Activated CD8-positive, alpha-beta memory T cell treated with anti-CD3 and anti-CD28 coated beads for 48 hours (primary cell): ENCODE measurements at places on chromosomes 7 and 10.

- no peak for DNase-seq
Measured at GRCh38 chr7:105365541-105366534, 22.9 kb downstream of the SRPK2 start.

- no peak for DNase-seq
Measured at GRCh38 chr10:71419002-71419540, 22.4 kb downstream of the CDH23 start.

- DNase-seq, result no peak
Measured at GRCh38 chr10:110852255-110852896, 19.4 kb upstream of the PDCD4 start.

- DNase-seq, result no peak
Measured at GRCh38 chr10:6427357-6427959, 152.6 kb downstream of the PRKCQ start.

GRCh38 chr10:17506856-17507471 is 52.6 kb upstream of the ST8SIA6 start:
- no peak for DNase-seq

- DNase-seq, result no peak
Measured at GRCh38 chr10:6621536-6621935, 41.5 kb upstream of the PRKCQ start.
